ENCODE measurements at places on chromosomes 16 and 17. TPM values are rescaled to one million over a fixed set of nuclear protein-coding genes. Genes with fewer than 3 reads are reported as not detected.

TMEM220 gene
- 0.96 TPM for total RNA-seq

BTBD17 gene
- not detected for total RNA-seq

KRTAP2-3 gene
- not detected for total RNA-seq

PRSS33 gene
- total RNA-seq = not detected

SCARF1 gene
- total RNA-seq = 0.21 TPM

EFNB3 gene
- total RNA-seq = not detected

PRAC2 gene
- not detected for total RNA-seq

ECI1 gene
- total RNA-seq = 119 TPM

Measured in tracheal epithelial cell (primary cell).